ENCODE measurements at places on chromosomes 7 and 10. TPM values are rescaled to one million over a fixed set of nuclear protein-coding genes. Genes with fewer than 3 reads are reported as not detected.

The SPDYE2 gene
- 0.20 TPM for total RNA-seq

The SFTPA1 gene
- 0.40 TPM for total RNA-seq

The KCNMA1 gene
- total RNA-seq, result 29.8 TPM

The DYDC1 gene
- total RNA-seq, result 0.72 TPM

The PILRA gene
- total RNA-seq, result 3.3 TPM

The CDK1 gene
- total RNA-seq, result 5.0 TPM

The ANKRD61 gene
- total RNA-seq, result not detected

DNA sequence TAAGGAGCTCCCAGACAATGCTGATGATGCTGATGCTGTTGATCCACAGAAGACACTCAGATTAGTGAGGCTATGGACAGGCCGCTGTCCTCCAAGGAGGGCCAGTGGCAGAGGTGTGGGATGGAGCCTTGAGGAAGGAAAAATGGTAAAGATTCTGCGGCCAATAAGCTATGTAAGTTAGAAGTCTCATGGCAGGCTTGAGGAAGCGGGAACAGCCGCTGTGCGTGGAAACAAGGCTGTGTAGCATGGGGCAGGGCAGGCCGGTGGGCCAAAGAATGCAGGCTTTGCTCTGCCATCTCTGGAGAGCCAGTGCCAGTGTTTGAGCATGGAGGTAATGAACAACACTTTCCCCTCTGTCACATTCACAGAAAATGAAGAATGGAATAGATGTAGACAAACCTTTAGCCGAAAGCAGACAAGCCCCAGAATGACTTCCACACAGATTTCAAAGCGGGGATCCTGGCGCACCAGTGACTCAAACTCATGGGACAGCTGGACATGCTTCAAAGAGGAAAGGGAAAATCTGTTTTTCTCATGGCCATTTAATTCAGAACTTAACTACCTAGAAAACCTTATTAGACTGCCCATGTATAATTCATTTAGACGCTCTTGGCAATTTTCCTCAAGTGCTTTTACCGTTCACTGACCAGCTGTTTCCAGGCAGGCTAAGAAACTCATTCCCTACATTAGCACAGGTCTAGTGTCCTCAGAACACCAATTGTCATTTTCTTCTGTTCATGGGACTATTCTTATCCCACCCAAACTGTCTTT is 16.9 kb upstream of the FIGNL1 start:
- H3K36me3 ChIP-seq, result no peaks in the 10 kb centered on the region
- no peaks in the 10 kb centered on the region for H3K27me3 ChIP-seq
- no peak overlapping the region for H3K4me3 ChIP-seq
- no peak for DNase-seq
- no peaks in the 10 kb centered on the region for H3K4me1 ChIP-seq

DNA sequence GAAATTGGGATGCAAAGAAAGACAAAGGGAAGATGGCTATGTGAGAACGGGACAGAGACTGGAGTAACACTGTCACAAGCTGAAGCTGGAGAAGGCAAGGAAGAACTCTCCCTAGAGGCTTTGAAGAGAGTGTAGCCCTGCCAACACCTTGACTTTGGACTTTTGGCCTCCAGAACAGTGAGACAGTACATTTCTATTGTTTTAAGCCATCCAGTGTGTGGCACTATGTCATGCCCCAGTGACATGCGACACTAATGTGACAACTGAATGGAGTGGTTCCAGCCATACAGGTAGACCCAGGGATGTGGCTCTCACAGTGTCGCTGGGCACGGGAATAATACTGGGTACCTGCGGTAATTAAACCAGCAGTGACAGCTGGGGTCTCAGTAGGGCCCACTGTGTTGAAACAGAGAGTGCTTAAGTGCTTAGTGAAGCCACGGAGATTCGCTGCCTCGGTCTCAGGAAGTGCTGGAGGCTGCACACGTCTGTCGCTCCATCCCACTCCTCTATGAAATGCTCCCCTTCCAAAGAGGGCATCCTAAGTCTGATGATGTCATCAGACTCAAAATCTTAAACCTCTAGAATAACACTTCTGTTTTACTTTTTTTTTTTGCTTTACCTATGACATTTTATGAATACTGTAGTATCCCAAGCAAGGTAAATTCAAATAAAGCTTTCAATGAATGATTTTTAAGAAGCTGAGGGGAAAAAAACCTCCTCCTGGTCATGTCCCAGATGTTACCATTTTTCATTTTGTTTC is 154.6 kb upstream of the RHEB start:
- no peaks in the 10 kb centered on the region for H3K27me3 ChIP-seq
- peaks cover 14% of the 10 kb centered on the region for H3K4me1 ChIP-seq
- no peaks in the 10 kb centered on the region for H3K36me3 ChIP-seq
- H3K27ac ChIP-seq, result no peak overlapping the region

DNA sequence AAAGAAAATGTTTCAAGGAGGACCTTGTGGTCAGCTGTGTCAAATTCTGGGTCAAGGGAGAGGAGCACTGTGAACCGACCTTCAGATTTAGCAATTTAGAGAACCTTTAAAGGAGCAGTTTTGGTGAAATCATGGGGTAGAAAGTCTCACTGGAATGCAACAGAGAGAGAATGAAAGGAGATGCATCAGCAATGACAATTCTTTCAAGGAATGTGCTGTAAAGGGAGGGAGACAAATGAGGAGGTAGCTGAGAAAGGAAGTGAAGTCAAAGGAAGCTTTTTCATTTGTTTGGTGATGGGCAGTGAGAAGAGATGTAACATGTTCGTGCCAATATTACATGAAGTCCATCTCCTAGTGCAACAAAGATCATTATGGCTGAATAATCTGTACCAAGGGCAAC is 166.0 kb downstream of the TSPAN12 start:
- no peak overlapping the region for H3K27ac ChIP-seq
- H3K4me3 ChIP-seq, result no peak overlapping the region
- DNase-seq, result no peak
- H3K27me3 ChIP-seq, result no peaks in the 10 kb centered on the region

- no peak overlapping the region for H3K4me3 ChIP-seq
- H3K27ac ChIP-seq, result no peak overlapping the region
- no peaks in the 10 kb centered on the region for H3K27me3 ChIP-seq
- no peak for DNase-seq
- no peaks in the 10 kb centered on the region for H3K36me3 ChIP-seq
Observed at GRCh38 chr10:18362892-18363291, 222.7 kb downstream of the CACNB2 start.

DNA sequence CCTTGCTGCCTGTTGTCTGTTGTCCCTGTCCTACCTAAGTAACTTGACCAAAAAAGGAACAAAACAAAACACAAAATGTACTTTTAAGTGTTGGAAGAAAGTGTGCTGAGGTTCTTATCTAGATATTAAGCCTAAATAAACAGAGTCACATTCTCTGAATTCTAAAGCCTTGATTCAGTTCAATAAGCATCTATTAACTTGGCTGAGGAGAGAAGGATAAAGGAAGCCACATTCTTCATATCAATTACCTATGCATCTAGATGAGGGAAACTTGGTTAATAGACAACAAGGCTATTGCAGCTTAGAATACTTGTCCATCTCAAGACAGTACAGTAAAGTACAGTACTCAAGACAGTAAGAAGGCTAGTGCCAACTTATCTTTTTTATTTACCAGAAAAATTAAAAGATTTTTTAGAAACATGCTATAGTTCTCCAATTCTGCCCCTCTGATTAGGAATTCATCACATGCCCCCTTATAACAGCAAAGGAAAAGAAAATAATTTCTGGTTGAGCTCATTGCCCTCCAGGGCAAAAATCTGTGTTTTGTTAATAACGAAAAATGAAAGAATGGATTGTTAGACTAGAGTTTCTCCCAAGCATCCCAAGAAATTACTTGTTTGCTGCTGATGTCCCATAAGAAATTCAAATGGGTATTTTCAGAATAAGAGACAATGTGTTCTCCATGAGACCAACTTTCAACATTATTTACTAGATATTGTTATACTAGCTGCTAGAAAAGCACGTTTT is 546.5 kb upstream of the SEMA3D start:
- no peaks in the 10 kb centered on the region for H3K27me3 ChIP-seq
- DNase-seq, result no peak
- no peaks in the 10 kb centered on the region for H3K4me1 ChIP-seq
- H3K4me3 ChIP-seq, result no peak overlapping the region
- no peaks in the 10 kb centered on the region for H3K36me3 ChIP-seq
- no peak overlapping the region for H3K27ac ChIP-seq

- H3K4me1 ChIP-seq, result peaks cover 2% of the 10 kb centered on the region
- DNase-seq, result no peak
- H3K4me3 ChIP-seq, result peak overlapping the region; percentile 4
- no peaks in the 10 kb centered on the region for H3K36me3 ChIP-seq
- H3K27me3 ChIP-seq, result no peaks in the 10 kb centered on the region
Observed at GRCh38 chr7:7761974-7762779, 43.8 kb upstream of the RPA3 start.

GRCh38 chr10:3192856-3193635 is 20.5 kb upstream of the PITRM1 start:
- H3K36me3 ChIP-seq, result no peaks in the 10 kb centered on the region
- H3K27me3 ChIP-seq, result no peaks in the 10 kb centered on the region
- H3K27ac ChIP-seq, result no peak overlapping the region
- DNase-seq, result peak; percentile 47

GRCh38 chr10:132263866-132264265 is 43.9 kb downstream of the STK32C start:
- H3K27ac ChIP-seq, result no peak overlapping the region
- no peak for DNase-seq
- H3K4me3 ChIP-seq, result no peak overlapping the region

DNA sequence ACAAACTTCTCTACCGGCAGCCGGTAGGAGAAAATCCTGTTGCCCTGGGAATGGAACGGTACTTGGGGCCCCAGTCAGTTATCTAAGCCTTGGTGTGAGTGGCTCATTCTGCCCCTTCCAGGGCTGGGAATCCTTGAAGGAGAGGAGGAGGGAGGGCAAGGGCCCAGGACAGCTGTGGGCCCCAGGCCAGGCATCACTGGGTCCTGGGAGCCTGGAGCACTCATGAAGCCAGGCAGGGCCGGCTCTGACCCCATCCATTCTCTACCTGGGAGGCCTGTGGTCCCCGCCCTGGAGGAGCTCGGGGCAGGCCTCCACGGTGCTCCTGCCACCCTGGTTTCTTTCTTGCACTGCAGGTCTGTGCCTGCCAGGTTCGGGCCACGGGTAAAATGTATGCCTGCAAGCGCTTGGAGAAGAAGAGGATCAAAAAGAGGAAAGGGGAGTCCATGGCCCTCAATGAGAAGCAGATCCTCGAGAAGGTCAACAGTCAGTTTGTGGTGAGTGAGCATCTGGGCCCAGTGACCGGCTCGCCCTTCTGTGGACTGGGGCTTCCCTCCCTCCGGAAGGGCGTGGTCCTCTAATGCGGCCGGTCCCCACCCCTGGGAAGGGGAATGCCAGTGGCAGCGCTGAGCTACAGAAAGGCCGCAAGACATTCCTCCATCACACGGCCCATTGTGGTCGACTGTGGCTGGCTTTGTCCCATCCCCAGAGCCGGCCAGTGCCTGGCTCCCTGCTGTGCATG is 111.3 kb downstream of the RGS10 start:
- no peaks in the 10 kb centered on the region for H3K27me3 ChIP-seq
- DNase-seq, result no peak
- no peak overlapping the region for H3K27ac ChIP-seq
- H3K4me3 ChIP-seq, result no peak overlapping the region

DNA sequence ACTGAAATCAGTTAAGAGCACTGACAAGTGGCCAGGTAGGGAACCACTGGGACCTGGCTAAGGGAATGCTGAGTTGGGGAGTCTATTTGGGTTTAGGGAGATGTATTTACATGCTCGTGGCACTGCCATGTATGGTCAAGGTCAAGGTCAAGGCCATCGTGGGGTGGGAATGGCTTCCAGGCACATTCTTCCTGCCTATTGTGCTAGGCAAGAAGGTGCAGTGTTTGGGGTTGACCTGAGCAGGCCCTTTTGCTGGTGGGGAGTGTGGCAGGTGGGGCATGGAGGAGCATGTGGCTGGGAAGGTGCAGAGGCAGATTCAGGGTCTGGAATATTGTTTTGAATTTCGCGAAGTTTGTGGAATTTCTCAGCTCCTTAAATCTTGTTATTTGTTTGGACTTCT is 17.8 kb downstream of the FAM241B start:
- no peak overlapping the region for H3K4me3 ChIP-seq
- no peak overlapping the region for H3K27ac ChIP-seq
- H3K4me1 ChIP-seq, result peaks cover 3% of the 10 kb centered on the region
- DNase-seq, result no peak

- no peak for DNase-seq
- no peaks in the 10 kb centered on the region for H3K36me3 ChIP-seq
- H3K27me3 ChIP-seq, result no peaks in the 10 kb centered on the region
- no peaks in the 10 kb centered on the region for H3K4me1 ChIP-seq
Observed at GRCh38 chr7:147911201-147911601, 679.4 kb upstream of the C7orf33 start.

DNA sequence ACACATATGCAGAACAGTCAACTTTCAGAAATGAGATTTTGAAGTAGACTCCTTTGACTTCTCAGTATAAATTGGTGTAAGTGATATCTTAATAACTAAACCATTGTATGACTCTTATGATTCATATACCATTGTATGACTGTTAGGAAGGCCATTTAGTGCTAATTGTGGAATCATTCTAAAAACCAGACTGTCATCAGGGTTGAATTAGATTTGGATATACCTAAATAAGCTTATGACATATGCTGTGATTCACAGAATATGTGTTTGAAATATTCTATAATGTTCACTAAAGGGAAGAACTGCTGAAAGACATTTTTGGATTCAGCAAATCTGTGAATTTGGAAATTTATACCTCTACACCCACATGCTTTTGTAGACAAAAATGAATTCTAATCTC is 438.1 kb downstream of the MDFIC start:
- H3K36me3 ChIP-seq, result no peaks in the 10 kb centered on the region
- no peak overlapping the region for H3K27ac ChIP-seq
- no peaks in the 10 kb centered on the region for H3K27me3 ChIP-seq
- no peak overlapping the region for H3K4me3 ChIP-seq
- no peak for DNase-seq

DNA sequence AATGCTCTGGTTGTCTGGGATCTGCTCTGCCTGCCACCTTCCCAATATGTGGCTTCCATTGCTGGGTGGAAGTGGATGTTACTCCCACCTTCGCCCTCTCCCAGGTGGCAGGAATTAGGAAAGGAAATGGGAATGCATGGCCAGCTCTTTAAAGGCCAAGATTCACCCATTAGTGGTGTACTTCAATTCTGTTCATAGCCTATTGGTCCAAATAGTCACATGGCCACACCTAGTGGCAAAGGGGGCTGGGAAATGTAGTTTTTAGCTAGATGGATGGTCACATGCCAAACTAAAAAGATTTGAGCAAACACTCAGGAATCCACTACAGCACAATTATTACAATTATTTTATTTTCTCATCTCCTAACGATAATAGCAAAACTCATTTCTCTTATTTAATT is 135.1 kb downstream of the NPY start:
- no peak overlapping the region for H3K4me3 ChIP-seq
- no peak for DNase-seq
- no peak overlapping the region for H3K27ac ChIP-seq
- H3K4me1 ChIP-seq, result no peaks in the 10 kb centered on the region
- no peaks in the 10 kb centered on the region for H3K36me3 ChIP-seq

DNA sequence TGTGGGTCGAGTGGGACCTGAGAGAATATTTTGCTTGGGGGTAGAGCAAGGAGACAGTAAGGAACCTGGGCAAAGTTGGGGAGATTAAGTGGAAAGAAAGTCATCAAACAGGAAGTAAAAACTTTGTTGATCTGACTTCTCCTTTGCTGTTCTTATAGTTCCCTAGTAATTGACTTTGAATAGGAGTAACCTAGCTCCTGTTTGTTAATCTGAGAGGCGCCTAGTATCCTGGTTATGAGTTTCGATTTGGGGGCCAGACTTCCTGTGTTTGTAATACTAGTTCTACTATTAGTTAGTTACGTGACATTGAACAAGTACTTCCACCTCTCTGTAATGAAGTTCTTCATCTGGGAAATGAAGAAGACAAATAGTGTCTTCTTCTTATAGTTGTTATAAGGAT is 99.1 kb downstream of the ZNF365 start:
- H3K4me3 ChIP-seq, result no peak overlapping the region
- H3K27me3 ChIP-seq, result no peaks in the 10 kb centered on the region
- H3K27ac ChIP-seq, result no peak overlapping the region
- no peaks in the 10 kb centered on the region for H3K36me3 ChIP-seq
- no peak for DNase-seq

Measured in ovary (tissue), 10 donors.